ENCODE measurements at places on chromosomes 6 and 20.

GRCh38 chr6:80331974-80332373 lies 225.5 kb downstream of the BCKDHB start:
- no peak for DNase-seq

DNA sequence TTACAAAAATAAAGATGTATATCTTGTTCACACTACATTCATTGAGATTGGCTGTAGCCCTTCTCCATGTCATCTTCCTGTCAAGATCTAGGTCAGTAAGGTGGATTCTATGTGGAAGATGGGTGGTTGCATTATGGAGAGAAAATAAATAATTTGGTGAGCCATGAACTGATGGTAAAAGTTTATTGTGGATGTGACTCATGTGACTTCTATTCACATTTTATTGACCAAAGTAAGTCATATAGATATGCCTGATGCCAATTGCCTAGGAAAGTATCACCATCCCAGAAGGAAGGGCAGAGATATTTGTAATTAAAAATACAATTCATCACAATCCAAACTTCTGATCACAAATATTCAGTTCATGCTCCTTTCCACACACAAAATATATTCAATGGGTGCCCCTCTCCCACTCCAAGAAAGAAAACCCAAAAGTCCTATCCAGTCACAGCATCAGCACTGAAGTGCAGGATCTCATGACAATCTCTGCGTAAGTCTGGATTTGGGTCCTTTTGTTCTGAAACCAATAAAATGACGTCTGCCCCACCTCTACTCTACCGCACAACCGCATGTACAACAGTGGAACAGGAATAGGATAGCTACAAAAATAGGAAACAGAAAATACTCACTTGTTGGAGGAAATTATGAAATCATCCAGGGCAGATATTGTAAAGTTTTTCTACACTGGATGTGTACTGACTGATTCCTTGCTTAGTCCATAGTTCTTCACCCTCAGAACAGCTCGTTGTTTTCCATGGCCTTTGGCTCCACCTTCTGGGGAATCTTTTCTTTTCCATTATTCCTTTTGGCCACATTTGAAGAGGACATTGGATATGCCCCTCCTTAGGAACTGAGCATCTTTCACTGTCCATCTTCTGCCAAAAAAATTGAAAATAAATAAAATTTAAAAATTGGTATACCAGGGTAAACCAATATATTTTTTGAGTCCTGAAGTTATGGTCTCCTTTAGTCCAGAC lies 16.1 kb upstream of the SLC17A3 start:
- DNase-seq: peak; percentile 21

- DNase-seq: peak; percentile 74
Observed at GRCh38 chr6:97669191-97670031, 386.4 kb upstream of the MMS22L start.

DNA sequence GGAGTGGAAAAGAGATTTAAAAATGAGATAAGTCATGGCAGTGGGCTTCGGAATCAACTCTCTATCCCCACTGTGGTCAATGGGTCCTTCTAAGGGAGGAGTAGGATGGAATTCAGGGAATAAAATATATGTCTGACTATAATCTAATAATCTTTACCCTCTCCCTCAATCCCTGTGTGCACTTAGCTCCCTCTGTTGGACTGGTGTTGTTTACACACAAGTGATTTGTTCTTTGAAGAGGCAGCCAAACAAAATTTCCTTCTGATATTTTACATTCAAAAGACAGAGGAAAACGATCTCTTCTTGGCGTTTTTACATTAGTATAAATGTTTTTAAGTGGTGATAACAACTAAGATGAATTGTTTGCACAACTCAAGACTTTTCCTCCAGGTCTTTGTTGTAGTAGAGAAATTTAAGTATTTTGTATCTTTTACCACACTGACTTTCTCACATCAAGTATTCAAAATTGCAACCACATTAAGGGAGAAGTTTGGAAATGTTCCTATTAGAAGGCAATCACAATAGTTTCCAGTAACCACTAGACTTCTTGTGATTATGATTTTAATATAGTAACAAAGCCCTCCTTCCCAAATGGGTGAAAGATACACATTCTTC lies 317.8 kb downstream of the CENPW start:
- DNase-seq: no peak

GRCh38 chr20:51412333-51412871 lies 130.1 kb downstream of the NFATC2 start:
- peak; percentile 34 for DNase-seq

GRCh38 chr6:43078691-43079090 lies 2.6 kb downstream of the PTK7 start:
- DNase-seq: no peak

- DNase-seq: no peak
Observed at GRCh38 chr6:43743682-43744381, 26.2 kb upstream of the VEGFA start.

DNA sequence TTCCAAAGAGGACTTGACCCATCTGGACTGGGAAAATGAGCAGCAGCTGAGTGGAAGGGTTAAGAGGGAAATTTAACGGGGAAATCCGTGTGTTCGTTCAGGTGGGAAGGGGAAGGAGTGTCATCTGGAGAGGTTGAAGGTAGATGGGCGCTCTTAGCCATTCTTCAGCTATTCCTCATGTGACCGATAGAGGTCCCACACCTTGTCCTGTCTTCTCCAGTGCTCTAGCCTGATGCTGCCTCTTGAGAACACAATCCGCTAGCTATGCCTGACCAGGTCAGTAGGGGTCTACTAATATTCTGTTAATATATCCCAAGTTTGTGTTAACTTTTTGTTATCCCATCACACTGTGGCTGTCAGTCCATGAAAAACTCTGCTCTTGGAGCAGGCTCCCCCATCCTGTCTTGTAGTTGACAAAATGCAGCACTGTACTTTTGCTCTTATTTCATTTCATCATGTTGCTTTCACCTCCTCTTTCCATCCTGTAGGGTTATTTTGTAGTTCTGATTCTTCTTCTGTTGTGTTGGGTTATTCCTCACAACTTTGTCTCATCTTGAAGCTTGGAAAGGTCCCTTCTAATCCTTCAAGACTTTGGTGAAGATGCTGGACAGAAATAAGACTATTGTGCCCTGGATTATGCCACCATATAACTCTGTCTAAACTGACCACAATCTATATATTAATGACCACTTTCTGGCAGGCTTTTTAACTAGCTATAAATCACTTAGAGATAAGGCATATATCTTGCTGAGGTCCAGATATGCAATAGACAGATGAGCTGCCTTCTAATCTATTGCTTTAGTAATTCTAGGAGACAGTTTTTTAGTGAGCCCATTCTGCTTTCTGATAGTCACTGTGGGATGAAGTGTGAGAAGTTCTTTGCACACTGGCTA lies 123.4 kb upstream of the SUPT3H start:
- DNase-seq: no peak

GRCh38 chr6:13550656-13551055 lies 23.7 kb upstream of the SIRT5 start:
- no peak for DNase-seq

- no peak for DNase-seq
Observed at GRCh38 chr6:22709803-22710202, 140.4 kb downstream of the HDGFL1 start.

DNA sequence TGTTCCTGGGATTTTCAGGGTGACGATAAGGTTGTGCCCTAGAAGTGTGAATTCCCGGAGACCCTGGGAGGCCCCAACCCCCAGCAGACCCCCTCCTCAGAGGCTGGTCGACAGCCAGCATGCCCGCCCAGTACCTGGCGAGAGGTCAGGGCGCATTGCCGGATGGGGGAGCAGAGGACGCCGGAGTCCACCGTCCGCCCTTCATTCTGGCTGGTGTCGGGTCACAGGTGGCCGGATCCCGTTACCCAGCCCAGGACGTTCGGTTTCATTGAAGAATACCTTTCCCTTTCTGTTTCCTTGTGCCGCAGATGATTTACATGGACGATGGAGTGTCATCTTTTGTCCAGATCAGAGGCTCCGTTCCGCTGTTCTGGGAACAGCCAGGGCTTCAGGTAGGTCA lies 61.3 kb downstream of the SYNJ2 start:
- no peak for DNase-seq

DNA sequence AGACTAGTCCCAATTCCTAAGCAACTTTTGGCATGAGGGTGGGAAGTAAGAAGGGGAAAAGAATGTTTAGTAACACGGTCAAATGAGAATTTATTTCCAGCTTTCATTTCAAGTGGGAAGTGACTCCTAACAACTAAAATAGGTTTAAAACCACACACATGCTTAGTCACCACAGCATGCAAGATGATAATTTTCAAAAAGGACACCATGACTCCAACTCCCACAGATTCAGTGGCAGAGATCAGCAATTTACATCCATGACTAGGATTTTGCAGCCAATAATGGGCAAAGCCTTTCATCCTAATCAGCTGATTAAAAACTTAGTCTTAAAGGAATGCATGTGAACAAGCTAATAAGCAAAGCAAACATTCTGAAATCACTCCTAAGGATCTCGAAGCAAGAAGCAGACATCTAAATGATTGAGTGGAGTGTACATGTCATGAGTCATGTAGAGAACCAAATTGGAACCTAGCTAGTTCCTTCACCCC lies 48.1 kb upstream of the GCLC start:
- no peak for DNase-seq

- DNase-seq: no peak
Observed at GRCh38 chr20:45456632-45457031, 12.9 kb upstream of the WFDC2 start.

DNA sequence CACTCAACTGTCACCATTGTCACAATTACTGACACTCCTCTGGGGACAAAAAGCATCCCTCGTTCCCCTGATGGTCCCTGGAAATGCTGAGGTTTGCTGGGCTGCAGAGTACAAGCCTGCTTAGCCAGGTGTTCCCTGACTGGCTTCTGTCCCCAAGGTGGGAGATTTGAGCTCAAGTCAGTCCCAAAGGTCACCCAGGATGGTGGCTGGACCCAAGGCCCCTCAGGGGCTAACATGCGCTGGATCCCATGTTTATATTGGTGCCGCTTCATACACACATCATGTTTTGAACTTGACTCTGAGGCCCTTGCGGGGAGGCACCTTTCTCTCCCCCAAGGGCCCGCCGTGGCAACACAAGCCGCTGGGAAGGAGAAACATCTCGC lies 44.2 kb downstream of the PMEPA1 start:
- DNase-seq: no peak

DNA sequence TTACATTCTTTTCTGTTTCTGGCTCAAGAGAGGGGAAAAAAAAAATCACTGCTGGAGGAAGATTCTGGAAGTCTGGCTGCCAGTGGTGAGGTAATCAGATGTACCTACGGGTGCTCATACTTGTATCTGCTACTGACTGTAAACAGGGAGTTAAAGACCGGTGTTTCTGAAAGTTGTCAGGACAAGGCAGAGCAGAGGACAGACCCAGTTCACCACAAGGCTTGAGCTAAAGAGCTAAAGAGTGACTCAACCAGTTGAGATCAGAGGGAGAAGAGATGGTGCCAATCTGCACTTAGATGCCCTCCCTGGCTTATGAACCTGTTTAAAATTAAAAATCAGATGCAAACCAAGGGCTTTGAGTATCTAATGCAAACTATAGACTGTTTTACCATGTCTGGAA lies 55.4 kb downstream of the CEP162 start:
- DNase-seq: no peak

DNA sequence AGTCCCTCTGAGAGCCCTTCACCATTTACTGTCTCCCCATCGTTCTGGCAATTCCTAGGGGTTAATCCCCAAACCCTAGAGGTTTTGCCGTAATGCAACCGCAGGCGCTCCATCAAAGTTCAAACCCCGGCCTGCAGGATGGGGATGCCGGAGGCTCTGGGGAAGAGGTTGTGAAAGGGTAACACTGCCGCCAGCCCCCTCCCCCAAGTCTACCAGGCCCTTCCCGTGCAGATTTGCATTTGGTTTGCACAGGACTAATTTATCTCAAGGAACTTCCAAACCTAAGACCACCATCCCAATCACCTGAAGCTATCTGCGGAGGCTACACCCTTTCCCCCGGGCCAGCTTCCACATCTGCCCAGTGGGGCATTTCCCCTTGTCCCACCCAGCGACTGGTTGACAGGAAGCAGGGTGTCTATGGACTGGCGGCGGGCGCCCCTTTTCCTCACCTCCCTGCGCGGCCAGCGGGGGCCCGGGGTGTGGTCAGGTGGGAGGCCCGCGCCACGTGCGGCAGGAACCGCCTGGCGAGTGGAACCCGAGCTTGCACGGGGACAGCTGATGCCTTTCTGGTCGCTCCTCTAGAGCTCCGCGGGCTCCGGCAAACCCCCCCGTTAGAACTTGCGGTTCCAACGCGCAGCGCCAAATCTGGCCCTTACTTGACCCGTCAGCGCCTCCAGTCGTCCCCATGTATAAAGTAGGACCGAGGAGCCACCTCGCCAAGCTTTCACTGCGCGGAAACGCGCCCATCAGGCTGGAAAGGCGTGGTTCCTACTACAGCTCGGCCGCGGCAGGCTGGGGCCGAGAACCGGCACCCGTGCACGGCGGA lies 9.4 kb upstream of the SLC4A11 start:
- DNase-seq: no peak

- DNase-seq: no peak
Observed at GRCh38 chr6:163170294-163170883, 244.1 kb upstream of the QKI start.

GRCh38 chr6:33607784-33608161 lies 13.3 kb upstream of the ITPR3 start:
- no peak for DNase-seq

All from C1 segment of cervical spinal cord (tissue), 14 donors.